ENCODE measurements at places on chromosomes 12 and 14. TPM values are rescaled to one million over a fixed set of nuclear protein-coding genes. Genes with fewer than 3 reads are reported as not detected.
A peak's percentile ranks its signal among the peaks of the same experiment; 100 is the strongest.

The RNASE7 gene
- total RNA-seq: not detected

GRCh38 chr14:32509632-32510187, 180.6 kb downstream of the AKAP6 start:
- H3K4me3 ChIP-seq: no peak overlapping the region
- H3K4me1 ChIP-seq: no peaks in the 10 kb centered on the region
- no peaks in the 10 kb centered on the region for H3K36me3 ChIP-seq
- H3K27me3 ChIP-seq: peaks cover 2% of the 10 kb centered on the region
- DNase-seq: no peak

DNA sequence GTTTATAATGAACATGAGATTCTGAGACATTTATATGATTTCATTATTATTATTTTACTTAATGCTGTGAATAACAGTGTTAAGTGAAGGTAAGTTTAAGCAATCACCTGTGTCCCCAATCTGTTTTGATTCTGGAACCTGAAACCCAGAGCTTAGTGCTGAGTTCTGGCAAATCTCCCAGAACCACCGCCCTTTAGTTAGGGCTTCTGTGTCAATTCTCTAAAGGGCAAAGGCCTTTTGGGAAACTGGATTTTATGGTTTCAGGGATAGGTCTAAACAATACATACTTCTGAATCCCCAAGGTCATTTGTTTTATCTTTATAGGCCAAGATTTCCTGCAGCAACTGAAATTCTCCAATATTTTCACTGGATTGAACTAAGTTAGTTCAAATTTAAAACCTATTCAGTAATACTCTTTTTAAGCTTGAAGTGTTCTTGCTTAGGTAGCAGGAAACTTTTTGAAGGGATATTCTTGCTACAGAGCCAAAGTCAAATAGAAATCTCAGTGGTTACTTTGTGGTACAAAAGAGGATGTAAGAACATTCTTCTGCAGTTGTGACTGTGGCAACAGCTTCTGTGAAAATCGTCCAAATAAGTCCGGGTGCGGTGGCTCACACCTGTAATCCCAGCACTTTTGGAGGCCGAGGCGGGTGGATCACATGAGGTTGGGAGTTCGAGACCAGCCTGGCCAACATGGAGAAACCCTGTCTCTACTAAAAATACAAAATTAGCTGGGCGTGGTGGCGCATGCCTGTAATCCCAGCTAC, 10.0 kb upstream of the PKP2 start:
- DNase-seq: no peak
- peaks cover 3% of the 10 kb centered on the region for H3K27me3 ChIP-seq
- no peak overlapping the region for H3K4me3 ChIP-seq
- H3K27ac ChIP-seq: no peak overlapping the region
- H3K4me1 ChIP-seq: no peaks in the 10 kb centered on the region

- peaks cover 8% of the 10 kb centered on the region for H3K27me3 ChIP-seq
- no peak for DNase-seq
- no peak overlapping the region for H3K4me3 ChIP-seq
- H3K27ac ChIP-seq: peak overlapping the region; percentile 36
- peaks cover 18% of the 10 kb centered on the region for H3K4me1 ChIP-seq
- no peaks in the 10 kb centered on the region for H3K36me3 ChIP-seq
Observed at GRCh38 chr14:61128382-61129167, 147.5 kb downstream of the SLC38A6 start.

DNA sequence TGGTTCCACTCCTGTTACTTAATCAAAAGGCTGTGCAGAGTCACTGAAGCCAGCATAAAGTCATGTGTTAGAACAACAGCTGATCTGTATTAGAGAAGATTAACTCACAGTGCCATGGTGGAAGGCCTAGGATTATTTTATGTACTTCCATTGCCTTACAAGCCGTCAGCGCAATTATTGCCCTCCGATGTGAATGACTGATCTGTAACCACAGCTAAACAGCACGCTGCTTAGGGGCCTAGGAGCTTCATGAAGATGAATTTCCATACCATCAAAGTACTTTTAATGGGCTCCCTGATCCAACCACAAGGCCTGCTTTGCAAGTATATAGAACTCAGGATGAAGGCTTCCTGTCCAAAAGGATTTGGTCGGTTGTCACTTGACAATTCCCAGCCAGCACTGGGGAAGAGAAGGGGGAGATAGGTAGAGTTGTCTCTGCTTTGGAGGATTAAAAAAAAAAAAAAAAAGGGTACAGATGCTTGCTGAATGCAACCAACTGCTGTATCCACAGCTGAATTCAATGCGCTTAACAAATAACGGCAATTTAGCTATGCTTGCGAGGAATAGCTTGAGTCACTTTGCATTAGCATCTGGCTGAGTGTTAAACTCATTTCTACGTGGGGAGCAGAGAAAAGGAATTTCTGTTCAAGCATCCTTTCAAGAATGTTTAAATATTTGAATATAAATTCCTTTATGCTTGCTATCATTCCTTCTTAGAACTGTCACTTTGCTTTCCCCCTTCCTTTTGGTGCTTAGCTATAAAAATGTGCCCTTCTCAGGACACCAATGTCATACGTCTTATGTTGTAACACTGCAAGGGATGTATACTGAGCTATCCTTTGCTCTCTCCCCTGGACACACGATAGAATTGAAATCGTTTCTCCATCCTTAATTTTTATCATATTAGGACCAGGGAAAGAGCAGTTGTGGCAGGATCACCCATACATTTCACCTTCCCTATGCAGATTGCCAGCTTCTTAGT, 387.8 kb downstream of the SOX5 start:
- no peaks in the 10 kb centered on the region for H3K27me3 ChIP-seq
- H3K4me1 ChIP-seq: no peaks in the 10 kb centered on the region
- H3K4me3 ChIP-seq: no peak overlapping the region
- no peak overlapping the region for H3K27ac ChIP-seq
- no peaks in the 10 kb centered on the region for H3K36me3 ChIP-seq
- no peak for DNase-seq

GRCh38 chr12:7439579-7440505, 4.1 kb downstream of the CD163L1 start:
- peaks cover 1% of the 10 kb centered on the region for H3K36me3 ChIP-seq
- H3K27me3 ChIP-seq: peaks cover 31% of the 10 kb centered on the region
- no peak overlapping the region for H3K27ac ChIP-seq
- H3K4me3 ChIP-seq: peak overlapping the region; percentile 65

DNA sequence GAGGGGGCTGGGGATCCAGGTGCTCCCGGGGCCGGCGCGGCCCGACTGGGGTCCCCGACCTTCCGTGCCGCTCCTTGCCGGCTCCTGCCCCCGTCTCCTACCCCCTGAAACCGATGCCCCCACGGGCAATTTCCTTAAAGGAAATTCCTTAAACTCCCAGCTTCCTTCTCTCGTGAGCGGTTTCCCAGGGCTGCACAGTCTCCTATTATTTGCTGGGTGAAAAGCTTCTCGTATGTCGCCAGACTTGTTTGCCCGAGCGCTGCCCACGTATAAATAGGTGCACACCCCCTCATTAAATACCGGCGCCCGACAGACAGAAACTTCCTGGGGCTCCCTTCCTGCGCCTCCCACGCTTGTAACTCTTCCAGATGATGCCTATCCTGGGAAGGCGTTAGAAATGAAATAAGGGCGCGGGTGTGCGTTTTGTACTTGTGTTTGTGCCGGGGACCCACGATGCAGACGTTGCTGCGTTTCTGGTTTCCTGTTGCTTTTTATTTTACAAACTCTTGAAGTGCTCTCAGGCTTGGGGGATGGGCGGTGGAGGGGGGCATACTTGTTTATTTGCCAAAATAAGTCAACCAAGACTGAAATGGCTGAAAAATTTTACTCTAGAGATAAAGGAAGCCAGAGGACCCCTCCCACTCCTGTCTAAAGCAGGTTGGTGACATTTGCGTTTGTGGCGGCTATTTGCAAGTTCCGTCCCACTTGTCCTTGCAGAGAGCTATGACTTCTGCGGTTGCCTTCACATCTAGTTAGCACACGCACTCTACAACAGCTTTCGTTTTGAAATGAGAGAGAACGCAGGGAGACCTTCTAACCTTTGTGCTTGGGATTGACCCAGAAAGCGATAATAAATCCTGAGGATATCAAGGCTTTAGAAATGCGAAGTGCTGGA, 1.0 kb downstream of the HIP1R start:
- H3K4me1 ChIP-seq: peaks cover 29% of the 10 kb centered on the region
- DNase-seq: peak; percentile 48
- H3K27me3 ChIP-seq: peaks cover 25% of the 10 kb centered on the region
- H3K27ac ChIP-seq: peak overlapping the region; percentile 91
- H3K4me3 ChIP-seq: peak overlapping the region; percentile 97

DNA sequence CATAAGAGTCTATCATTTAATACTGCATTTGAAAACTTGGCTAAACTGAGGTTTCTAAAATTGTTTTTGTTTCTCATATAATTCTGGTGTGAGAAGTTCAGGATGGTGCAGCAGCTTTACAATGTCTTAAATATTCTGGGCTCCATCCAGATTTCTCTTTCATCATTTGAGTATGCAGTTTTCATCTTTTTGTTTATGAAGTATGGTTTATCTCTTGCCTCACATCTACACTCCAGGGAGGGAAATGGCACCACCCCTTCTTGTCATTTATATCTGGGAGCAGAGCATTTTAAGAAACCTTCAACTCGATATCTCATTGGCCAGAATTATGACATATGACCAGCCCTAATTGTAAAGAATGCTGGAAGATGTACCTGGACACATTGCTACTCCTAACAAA, 24.3 kb downstream of the GEMIN2 start:
- no peak overlapping the region for H3K27ac ChIP-seq
- peaks cover 4% of the 10 kb centered on the region for H3K4me1 ChIP-seq
- no peaks in the 10 kb centered on the region for H3K27me3 ChIP-seq
- no peak overlapping the region for H3K4me3 ChIP-seq
- H3K36me3 ChIP-seq: peaks cover 52% of the 10 kb centered on the region
- no peak for DNase-seq

- DNase-seq: no peak
- no peak overlapping the region for H3K27ac ChIP-seq
- no peak overlapping the region for H3K4me3 ChIP-seq
- peaks cover 87% of the 10 kb centered on the region for H3K4me1 ChIP-seq
- H3K36me3 ChIP-seq: peaks cover 6% of the 10 kb centered on the region
Observed at GRCh38 chr14:61564618-61565091, 130.7 kb upstream of the HIF1A start.

DNA sequence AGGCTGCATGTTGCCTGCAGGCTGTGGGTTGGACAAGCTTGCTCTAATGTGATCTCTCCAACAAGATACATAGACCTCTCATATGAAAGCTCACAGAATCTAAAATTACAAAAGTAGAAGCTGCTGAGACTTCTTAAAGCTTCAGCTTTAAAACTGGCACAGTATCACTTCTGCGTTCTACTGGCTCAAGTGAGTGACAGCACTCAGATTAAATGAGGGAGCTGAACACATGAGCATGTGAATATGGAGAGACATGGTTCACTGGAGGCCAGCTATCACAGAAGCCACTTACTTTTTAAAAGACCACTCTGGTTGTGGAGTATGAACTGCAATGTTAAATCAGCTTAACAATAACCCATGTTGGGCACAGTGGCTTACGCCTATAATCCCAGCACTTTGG, 29.1 kb upstream of the ANO6 start:
- H3K4me3 ChIP-seq: no peak overlapping the region
- H3K4me1 ChIP-seq: peaks cover 7% of the 10 kb centered on the region
- no peaks in the 10 kb centered on the region for H3K36me3 ChIP-seq
- H3K27ac ChIP-seq: no peak overlapping the region
- H3K27me3 ChIP-seq: no peaks in the 10 kb centered on the region

DNA sequence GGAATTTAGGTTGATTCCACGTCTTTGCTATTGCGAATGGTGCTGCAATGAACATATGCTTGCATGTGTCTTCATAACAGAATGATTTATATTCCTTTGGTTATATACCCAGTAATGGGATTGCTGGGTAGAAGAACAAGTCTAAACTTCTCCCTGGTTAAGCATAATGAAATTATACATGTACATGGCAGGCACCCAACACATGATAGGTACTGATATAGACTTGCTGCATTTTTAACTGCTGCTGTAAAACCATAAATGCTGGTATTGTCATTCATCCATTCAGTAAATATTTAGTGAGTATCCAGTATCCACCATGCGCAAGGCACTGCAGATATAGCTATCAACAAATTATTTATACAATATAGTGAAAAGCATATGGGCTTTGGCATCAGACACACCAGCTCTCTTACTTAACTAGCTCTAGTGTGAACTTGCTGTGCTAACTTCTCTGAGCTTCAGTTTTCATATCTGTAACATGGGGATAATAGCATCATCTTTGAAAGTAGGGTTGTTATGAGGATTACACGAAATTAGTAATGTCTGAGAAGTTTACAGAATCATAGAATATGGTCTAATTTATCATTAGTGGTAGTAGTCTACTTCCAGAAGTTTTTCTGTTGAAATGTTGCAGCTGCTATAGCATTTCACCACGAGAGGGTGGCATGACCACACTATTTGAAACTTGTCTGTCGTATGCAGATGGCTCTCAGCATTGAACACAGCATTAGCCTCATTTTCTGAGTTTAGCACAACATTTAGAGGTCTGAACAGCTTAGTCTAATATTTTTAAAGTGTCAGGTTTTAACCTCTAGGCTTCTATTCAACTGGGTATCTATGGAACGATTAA, 32.0 kb upstream of the SEL1L start:
- no peaks in the 10 kb centered on the region for H3K4me1 ChIP-seq
- H3K36me3 ChIP-seq: no peaks in the 10 kb centered on the region
- H3K4me3 ChIP-seq: no peak overlapping the region
- DNase-seq: no peak

DNA sequence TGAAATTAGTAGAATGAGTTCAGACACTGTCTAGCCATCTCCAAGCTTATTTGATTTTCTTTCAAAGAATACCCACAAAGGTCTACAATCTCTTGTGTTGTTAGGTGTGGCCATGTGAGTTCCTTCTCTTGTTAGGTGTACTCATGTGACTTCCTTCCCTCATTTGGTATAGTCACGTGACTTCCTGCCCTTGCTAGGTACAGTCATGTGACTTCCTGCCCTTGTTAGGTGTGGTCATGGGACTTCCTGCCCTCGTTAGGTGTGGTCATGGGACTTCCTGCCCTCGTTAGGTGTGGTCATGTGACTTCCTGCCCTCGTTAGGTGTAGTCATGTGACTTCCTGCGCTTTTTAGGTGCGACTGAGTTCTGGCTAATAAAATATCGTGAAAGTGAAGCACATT, 179.6 kb downstream of the TMX1 start:
- DNase-seq: no peak
- peak overlapping the region; percentile 8 for H3K27ac ChIP-seq
- H3K36me3 ChIP-seq: no peaks in the 10 kb centered on the region

DNA sequence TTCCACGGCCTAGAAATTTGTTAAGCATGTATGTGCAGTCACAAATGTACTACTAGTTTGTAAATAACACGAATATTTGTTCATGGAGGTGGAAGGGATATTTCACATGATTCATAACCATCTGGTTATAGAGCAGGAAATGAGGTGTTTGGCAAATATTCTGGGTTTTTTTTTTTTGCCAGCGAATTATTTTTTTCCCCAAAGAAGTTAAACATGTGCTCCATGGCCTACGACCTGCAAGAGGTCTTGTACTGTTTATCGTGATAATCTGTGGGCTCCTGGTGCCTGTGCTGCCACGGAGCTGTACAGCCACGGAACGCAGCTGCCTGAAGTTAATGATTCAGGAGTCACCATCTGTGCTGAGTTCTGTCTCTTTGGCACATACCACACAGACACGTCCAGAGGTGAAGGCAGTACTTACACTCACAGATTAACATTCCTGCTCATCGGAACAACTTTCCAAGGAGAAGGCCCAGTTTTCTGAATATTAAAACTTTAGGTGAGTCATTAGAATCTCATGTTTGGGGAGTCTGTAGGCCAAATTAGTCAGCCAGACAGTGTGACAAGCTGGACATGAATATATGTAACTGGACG, 156.3 kb downstream of the TMX1 start:
- no peaks in the 10 kb centered on the region for H3K4me1 ChIP-seq
- H3K27me3 ChIP-seq: no peaks in the 10 kb centered on the region
- H3K36me3 ChIP-seq: no peaks in the 10 kb centered on the region
- H3K4me3 ChIP-seq: no peak overlapping the region
